ENCODE measurements at places on chromosomes 7 and 10.

DNA sequence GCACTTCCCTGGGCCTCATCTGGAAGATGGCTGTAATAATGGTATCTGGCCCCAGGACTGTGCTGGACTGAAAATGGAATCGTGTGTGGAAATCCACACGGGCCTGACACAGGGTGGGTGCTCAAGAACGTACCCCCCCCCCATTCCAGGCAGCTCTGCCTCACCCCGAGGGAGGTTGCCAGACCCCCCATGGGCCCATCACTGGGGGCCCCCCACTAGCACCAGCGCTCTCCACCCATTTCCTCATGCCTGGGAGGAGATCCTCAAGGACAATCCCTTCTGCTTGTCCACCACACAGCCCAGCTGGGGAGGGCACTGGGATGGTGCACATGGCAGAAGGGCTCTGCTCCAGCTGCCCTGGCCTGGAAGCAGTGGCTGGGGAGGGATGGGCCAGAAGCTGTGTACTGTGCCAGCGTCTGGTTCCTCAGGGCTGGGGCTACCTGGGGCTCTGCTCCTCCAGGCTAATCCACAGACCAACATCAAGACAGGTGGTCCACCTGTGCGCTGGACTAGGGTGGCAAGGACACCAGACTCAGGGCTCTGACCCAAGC is 55.4 kb downstream of the CAMK2B start:
- DNase-seq: no peak

- DNase-seq: no peak
Measured at GRCh38 chr10:88992921-88993524, 2.4 kb downstream of the FAS start.

DNA sequence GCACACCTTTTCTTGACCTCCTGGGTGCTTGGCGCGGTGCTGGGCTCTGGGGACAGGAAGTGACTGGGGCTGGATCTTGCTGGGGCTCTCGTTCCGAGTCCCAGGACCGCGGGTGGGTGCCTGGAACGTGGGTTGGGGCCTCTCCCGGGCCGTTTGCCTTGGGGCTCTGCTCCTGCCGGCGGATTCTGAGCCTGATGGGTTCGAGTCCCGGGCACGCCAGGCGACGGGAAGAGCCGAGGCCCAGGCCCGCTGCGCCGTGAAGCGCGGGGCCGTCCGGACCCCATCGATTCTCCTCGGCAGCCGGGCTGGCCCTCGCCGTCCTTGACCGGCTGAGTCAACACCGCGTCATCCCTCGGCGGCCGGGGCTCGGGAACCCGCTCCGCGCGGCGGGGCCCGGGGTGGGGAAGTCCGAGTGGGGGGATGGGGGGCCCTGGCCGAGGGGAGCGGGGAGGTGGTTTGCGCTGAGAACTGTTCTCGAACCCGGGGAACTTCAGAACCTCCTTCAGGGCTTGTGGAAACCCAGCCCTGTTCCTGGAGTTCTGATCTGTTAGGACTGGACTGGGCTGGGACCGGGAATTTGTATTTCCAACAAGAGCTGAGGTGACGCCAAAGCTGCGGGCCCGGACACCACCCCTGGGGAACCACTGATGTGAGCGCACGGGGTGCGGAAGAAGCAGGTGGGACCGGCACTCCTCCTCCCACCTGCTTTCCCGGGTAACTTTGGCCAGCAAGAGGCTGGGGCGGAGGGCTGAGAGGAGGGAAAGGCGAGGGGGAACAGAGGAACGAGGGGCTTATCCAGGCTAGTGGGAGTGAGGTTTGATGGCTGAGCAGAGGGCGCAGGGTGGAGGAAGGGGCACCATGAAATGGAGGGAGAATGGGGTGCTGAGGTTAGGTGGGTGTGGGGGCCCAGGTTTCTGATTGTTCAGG is 6.2 kb downstream of the HHEX start:
- no peak for DNase-seq

DNA sequence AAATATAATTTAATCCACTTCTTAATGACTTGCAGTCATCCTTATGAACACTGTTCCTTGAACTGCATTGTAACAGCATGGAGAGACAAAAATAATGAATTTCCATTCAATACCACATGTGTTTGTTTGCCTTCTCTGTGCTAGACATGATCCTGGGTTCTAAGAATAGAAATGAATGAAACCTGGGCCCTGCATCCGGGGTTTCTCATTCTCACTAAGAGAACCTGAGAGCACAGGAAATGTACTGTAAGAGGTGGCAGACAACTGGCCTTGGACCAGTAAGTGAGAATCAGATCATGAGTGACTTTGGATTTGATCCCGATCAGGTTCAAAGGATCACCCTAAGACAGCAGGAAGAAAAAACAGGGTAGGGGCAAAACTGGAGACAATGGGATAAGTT is 37.2 kb upstream of the CUL1 start:
- no peak for DNase-seq

- no peak for DNase-seq
Measured at GRCh38 chr7:133783276-133783675, 343.9 kb upstream of the LRGUK start.

DNA sequence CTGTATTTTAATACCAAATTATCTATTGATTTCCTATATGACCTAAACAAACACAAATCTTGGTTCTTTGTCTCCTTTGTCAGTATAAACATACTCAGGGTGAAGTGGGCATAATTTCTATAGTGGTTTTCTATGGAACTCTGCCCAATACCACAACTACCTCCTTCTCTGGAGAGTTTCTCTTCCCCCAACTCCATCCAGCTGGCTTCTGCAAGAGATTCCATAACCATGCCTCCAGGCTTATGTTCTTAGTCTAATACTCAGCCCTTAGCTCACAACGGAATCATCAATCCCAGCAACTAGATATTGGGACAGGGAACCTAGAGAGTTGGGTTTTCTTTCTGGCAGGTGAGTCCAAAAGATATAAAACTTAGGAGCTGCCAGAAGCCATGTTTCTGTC is 127.3 kb downstream of the TRIL start:
- no peak for DNase-seq

GRCh38 chr10:78577712-78578111 is 491.1 kb upstream of the ZMIZ1 start:
- DNase-seq: no peak

GRCh38 chr7:139396323-139396951 is 36.7 kb downstream of the LUC7L2 start:
- DNase-seq: no peak

DNA sequence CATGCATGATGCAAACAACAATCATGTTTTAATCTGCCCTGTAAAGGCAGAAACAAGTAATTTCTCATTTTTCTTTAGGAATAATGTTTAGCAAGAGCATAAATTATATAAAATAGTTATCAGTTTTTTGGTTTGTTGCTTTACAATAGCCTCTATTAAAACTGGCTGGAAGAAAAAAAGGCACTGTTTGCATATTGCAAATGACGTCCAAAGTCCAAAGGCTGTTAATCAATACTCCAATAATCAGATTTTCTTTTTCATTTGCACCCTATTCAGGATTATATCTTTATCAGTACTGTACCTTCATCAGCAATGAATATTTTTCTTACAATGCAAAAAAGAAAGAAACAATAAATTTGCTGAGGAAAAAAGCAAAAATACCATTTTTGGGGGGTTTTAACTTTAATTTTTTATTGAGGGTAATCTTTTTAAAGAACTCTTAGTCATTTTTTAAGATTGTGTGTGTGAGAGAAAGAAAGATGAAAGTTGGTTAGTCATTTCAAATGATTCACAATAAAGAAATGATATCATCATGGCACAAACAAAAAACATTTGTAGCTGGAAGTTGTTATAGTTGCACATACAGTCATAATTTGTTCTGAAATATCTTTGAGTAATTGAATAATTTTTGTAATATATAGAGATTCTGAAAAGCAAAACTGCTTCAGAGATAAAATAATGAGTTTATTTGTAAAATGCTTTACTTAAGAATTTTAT is 44.4 kb upstream of the AKR1C2 start:
- no peak for DNase-seq

DNA sequence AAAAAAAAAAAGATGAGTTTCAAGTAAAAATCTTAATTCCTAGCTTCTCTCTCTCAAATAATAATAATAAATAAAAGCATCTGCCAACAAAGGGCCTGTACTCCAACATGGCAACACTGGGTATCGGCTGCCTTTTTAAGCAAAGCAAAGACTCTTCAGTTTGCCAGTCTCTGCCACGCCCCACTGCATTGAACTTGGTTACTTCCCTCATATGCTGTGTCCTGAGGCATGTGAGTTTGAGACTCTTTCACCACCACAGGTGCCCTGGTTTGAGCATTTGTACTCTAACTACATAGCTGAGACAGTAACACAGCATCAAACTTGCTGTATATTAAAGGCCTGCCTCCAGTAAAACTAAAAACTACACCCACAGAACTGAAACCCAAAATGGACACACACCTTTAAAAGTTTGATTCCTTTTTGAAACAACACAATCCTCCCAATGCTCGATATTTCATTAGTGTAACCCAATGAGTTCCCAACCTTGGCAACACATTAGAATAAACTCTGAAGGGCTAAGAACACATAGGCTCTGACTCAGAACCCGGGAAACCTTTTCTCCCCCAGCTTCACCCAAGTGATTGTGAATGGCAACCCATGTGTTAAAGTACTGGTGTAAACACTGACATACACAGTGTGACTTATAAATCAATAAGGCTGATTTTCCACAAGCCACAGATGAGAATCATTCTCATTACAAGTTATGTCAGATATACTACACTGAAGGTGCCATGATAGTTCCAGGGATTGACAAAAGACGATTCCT is 12.0 kb downstream of the JAZF1 start:
- no peak for DNase-seq

GRCh38 chr7:83486957-83487356 is 162.0 kb downstream of the SEMA3E start:
- no peak for DNase-seq

GRCh38 chr7:70589590-70589989 is 542.4 kb upstream of the GALNT17 start:
- DNase-seq: no peak

DNA sequence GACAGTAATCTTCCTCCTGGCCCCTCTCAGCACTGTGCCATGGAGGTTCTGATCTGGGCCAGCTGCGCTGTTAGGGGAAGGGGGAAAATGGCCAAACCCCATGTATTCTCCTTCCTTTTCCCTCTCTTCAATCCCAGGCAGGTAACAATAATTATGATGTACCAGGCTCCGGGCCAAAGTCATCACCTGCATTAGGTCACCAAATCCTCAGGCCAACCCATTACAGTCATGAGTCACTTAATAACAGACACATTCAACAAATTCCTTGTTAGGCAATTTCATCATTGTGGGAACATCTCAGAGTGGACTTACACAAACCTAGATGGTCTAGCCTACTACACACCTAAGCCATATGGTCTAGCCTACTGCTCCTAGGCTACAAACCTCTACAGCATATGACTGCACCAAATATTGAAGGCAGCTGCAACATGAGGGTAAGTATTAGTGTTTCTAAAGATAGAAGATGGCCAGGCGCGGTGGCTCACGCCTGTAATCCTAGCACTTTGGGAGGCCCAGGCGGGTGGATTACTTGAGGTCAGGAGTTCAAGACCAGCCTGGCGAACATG is 2.2 kb upstream of the HSPB1 start:
- DNase-seq: no peak

- DNase-seq: no peak
Measured at GRCh38 chr10:113970641-113971040, 73.0 kb upstream of the ADRB1 start.

GRCh38 chr7:131735101-131735500 is 178.7 kb upstream of the PODXL start:
- no peak for DNase-seq

- DNase-seq: no peak
Measured at GRCh38 chr7:82578430-82578829, 134.9 kb upstream of the CACNA2D1 start.

DNA sequence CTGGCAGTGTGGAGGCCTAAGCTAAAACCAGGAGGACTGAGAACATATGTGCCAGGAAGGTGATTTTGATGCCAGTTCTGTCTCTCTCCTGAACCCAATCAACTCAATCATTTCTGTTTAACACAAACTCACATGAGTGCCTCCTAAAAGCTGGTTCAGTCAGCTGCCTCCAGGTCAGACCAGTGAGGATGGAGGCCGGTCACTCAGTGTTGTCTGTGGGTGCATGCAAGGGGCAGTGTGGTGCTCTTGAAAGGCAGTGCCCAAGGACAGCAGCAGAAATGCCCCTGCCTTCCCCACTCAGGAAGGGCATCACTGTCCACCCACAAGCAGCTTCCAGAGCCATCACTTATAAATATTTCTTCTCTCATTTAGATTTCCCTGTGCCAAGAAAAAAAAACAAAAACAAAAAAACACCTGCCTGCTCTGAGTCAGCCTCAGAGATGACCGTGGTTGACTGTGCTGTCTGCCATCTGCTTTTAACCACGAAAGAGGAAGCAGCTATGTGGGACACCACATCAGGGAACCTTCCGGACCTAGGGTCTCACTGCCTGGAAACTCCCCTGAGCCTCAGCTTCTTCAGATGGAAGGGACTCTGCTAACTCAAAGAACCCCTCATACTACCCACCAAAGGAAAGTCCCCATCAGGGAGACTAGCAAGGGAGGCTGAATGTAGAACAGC is 39.1 kb downstream of the VOPP1 start:
- DNase-seq: peak; percentile 87

DNA sequence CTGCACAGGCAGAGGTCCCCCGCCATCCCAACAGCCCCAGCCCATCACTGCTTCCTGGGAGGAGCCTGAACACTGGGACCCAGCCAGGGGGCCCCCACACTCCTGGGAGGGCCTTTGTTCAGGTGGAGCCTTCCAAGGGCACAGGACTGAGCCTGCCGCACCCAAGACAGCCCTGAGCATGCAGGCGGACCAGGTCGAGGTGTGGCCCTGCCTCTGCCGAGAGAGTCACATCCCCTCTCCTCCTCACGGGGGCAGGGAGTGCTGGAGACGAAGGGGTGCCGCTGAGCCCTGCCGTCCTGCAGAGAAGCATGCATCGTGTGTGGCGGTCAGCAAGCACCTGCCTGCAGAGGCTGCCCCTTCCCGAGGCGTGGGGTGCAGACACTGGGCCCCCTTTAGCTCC is 7.3 kb upstream of the MAFK start:
- DNase-seq: no peak

- no peak for DNase-seq
Measured at GRCh38 chr7:110704225-110704624, 386.7 kb upstream of the LRRN3 start.

- DNase-seq: no peak
Measured at GRCh38 chr10:77297393-77297739, 340.2 kb downstream of the KCNMA1 start.

DNA sequence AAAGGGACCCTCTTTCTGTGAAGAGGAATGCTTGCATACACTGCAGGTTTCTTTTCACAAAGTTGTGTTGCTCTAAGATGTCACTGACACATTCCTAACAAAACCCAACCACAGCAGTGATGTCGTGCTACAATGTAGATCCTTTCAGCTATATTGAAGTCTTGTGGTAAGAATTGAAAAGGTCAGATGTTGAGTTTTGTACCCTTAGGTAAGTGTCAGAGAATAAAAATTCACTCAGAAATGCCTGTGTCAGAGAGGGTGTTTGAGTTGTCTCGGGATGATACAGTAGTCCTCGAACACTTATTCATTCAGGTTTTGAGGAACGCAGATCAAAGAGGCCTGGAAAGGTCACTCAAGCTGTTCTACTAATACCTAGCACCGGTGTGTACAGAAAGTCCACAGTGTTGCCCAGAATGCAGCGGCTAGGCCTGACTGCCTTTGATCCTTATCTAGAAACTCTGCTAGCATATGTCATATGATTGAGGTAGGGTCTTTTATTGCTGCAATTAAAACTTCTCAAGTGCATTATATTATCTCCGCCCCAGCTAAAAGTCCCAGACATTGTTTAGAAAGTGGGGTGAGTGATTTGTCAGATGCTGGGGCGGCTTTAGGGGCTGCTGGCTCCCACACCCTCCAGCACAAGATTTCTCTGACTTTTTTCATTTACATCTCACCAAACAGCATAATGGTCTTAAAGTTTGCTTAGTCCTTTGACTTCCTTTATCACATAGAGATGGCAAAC is 26.0 kb downstream of the RNF32 start:
- DNase-seq: no peak
